ENCODE measurements at places on chromosomes 1 and 21. TPM values are rescaled to one million over a fixed set of nuclear protein-coding genes. Genes with fewer than 3 reads are reported as not detected.

GRCh38 chr1:199122532-199123311 is 483.9 kb downstream of the PTPRC start:
- H3K27ac ChIP-seq = no peak overlapping the region
- no peak overlapping the region for H3K4me3 ChIP-seq
- no peaks in the 10 kb centered on the region for H3K27me3 ChIP-seq
- H3K4me1 ChIP-seq = no peaks in the 10 kb centered on the region
- no peak for DNase-seq

DNA sequence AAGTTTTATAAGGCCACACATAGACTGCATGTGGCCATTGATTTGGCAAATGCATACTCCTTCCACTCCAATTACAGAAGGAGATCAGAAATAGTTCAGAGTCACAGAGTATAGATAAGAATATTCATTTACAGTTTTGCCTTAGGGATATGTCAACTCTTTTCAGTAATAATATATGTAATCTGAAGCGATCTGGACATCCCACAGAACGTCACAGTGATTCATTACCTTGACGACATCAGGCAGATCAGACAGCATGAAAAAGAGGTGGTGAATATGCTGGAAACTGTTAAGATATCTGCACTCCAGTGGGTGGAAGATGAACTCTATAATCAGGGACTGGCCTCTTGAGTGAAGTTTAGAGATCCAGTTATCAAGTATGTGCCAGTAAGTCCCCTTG is 240.4 kb downstream of the DPYD start:
- DNase-seq = no peak
- no peaks in the 10 kb centered on the region for H3K36me3 ChIP-seq
- no peaks in the 10 kb centered on the region for H3K4me1 ChIP-seq
- H3K27ac ChIP-seq = no peak overlapping the region
- H3K27me3 ChIP-seq = no peaks in the 10 kb centered on the region
- H3K4me3 ChIP-seq = no peak overlapping the region

DNA sequence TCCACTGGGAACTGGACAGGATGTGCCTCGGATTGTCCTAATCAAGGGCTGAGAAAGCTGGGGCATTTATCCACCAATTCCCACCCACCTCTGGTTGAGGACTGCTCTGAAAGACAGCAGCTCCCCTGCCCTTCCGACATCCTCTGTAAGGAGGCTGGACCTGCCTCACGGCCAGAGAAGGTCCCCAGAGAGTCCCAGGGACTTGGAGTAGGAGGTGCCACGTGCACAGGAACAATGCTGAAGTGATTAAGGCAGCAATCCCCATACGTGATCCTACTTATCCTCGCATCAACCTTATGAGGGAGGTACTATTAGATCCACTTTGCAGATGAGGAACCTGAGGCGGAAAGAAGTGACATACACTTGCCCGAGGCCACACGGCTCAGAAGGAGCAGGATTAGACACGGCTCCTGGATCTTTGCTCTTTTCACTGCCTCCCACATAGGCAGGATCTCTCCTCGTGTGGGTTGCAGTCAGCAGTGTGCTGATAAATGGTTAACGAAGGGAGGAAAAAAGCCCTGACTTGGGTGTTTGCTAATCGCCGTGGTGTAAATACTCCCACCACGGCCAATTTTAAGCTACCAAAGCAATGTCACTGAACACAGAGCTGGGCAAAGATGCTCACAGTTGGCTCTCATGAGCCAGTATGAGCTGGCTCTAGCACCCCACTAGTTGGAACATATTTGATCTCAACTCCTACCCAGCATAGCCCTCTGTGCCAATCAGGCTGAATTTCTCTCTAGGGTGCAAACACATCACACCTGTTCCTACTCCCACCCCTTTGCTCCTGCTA is 18.6 kb upstream of the LDLRAP1 start:
- no peaks in the 10 kb centered on the region for H3K4me1 ChIP-seq
- H3K4me3 ChIP-seq = no peak overlapping the region
- H3K27me3 ChIP-seq = no peaks in the 10 kb centered on the region
- no peak overlapping the region for H3K27ac ChIP-seq
- no peak for DNase-seq

DNA sequence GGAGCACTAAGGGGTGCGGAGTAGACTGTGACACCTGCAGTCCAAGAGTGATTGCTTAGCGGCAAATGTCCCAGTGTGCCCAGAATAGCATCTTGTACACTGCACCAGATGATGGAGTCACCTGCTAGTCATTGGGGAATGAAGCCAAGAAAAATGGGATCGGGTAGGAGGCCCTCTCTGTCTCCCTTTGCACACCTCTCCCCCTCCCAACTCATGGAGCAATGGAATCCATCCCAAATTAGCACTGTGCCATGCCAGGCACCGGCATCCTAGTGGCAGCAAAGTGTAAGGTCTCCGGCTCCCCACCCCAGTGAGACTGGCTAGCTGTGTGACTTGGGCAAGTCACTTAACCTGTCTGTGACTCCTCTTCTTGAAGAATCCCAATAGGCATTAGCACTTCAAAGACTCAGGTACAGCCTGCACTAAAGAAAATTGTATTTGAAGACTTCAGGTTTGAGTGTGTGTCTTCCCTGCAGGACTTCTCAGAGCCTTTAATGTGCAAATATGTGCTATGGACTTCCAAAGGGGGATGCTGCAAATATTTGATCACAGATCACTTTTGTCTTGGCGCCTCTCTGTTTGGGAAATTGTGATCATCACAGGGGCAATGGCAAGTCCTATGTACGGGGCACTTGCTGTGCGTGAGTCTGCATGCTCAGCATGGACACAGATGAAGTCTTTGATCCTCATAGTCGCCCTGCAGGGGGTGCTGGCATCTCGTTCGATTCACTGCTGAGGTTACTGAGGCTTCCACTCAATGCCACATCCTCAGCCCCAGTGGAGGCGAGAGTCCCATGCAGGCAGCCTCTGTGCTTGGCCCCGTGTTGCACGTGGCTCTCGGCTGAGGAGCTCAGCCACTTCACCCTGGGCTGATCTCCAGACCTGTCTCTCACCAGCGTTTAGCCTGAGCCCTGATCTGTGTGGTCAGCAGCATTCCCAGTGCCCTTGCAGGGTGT is 272.9 kb upstream of the C1orf174 start:
- no peaks in the 10 kb centered on the region for H3K36me3 ChIP-seq
- H3K27me3 ChIP-seq = no peaks in the 10 kb centered on the region
- no peak overlapping the region for H3K27ac ChIP-seq
- H3K4me1 ChIP-seq = no peaks in the 10 kb centered on the region
- H3K4me3 ChIP-seq = no peak overlapping the region
- DNase-seq = no peak

DNA sequence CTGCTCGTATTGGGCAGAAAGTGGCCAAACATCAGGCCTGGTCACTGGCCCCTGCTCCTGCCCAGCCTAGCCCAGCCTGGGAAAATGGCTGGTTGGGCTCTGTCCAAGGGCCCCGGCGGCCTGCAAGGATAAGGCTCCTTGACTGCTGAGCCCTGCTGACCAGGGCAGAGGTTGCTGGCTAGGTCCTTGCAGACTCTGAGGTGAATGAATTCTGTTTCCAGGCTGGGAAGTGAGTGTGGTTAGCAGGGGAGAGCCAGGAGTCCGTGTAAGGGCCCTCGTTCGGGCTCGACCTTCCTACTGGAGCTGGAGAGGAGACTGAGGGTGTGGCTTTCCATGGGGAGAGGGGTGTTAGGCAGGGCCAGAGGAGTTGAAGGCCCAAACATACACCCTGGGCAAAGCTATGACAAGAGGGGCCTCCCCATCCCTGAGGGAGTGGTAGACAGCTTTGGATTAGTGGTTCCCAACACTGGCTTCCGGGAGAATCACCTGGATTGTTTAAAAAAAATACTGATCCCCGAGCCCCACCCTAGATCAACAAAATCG is 20.6 kb downstream of the CSF1 start:
- DNase-seq = peak; percentile 95
- no peaks in the 10 kb centered on the region for H3K27me3 ChIP-seq
- H3K27ac ChIP-seq = peak overlapping the region; percentile 82
- peaks cover 51% of the 10 kb centered on the region for H3K4me1 ChIP-seq

DNA sequence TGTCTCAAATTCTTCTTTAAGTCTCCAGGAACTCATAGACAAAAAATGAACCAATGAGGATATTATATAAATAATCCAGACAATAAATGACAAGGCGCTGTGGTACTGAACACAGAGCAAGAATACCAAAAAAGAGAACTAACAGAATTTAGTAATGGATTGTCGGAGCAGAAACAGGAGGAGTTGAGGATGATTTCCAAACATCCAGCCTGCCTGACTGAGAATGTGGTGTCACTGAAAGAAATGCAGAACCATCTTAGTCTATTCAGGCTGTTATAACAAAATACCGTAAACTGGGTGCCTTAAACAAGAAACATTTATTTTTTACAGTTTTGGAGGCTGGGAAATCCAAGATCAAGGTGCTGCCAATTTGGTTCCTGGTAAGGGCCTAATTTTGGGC is 79.7 kb downstream of the RGS2 start:
- no peak overlapping the region for H3K4me3 ChIP-seq
- no peaks in the 10 kb centered on the region for H3K27me3 ChIP-seq
- no peaks in the 10 kb centered on the region for H3K4me1 ChIP-seq
- DNase-seq = no peak
- H3K27ac ChIP-seq = no peak overlapping the region

- H3K4me3 ChIP-seq = no peak overlapping the region
- H3K36me3 ChIP-seq = no peaks in the 10 kb centered on the region
- no peak overlapping the region for H3K27ac ChIP-seq
These were observed 5.2 kb downstream of the LRRC7 start for GRCh38 chr1:69572921-69573320.

Gene LCE2A
- not detected for total RNA-seq

Gene MCOLN2
- total RNA-seq = 1.7 TPM

Gene TNFSF4
- 0.13 TPM for total RNA-seq

DNA sequence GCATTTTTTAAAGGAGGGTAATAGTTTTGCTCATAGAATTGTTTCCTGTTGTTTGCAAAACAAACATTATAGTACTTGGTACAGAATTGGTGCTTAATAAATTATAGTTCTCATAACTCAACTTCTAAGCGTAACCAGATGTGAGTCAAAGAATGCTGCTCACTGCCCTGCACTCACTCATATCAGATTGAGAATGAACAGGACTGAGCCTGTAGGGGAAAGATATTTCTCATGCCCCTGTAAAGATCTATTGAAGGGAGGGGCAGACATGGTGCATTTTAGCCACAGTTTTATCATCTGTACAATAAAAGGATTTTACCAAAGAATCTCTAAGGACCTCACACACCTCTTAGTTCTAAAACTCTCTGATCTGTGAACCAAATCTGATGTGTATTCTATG is 358.5 kb downstream of the SEC16B start:
- no peaks in the 10 kb centered on the region for H3K27me3 ChIP-seq
- no peak overlapping the region for H3K27ac ChIP-seq
- no peaks in the 10 kb centered on the region for H3K4me1 ChIP-seq
- DNase-seq = no peak

Gene S100A4
- total RNA-seq = 251 TPM
